ENCODE measurements at places on chromosomes 11 and 22.

GRCh38 chr11:41954034-41954433, 494.6 kb upstream of the LRRC4C start:
- DNase-seq, result no peak

DNA sequence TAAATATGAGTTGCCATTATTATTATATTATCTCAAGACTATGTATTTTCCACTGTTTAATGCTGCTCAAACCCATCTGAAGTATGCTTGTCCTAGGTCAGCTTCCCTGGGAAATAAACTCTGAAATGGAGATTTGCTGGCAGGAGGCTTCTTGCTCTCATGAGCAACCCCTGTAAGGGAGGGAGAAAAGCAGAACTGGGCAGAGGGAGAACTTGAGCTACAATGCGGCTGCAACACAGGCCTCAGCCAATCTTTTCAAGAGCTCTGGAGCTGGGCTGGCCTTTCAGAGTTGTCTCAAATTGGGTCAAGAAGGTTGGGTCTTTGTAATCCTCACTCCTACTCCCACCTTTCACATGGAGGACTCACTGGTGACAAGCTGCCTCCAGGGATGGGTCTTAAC, 412.6 kb downstream of the TENM4 start:
- DNase-seq, result no peak

DNA sequence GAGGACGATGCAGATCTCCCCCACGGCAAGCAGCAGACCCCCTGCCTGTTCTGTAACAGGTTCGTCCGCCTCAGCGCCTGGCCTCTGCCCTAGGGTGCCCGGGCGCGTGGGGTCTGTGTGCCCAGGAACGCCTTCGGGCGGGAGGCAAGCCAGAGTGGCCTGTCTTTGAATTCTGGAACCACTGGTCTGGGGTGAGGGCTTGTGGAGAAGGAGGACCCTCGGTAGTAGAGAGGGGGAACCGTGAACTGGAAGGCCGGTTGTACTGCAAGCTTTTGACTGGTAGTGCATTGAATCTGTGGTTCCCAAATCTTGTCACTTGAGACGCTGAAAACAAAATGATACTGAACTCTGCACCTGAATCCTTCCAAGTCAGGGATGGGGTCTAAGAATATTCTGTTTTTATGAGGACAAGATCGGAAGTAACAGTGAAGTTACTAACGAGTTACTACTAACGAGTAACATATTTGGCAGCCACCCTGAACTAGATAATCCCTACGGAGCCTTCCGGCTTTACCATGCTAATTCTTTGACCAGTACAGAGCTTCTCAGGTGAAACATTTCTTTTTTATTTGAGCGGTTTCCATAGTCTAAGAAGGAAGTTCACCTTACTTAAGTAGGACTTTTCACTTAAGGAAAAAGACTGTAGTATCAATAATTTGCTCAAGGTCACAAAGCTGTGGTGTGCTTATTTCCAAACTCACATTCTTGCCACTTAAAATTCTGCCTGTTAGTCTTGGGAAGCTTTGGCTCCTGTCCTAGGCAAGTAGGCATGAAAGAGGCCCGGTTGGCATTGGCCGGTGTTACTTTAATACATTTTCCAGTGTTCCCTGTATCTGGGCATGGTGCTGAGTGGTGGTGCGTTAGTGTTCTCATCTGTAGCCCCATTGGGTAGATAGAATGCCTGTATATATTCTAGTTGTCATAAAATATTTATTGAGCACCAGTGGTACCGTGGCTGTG, 860 bp downstream of the PRMT3 start:
- no peak for DNase-seq

DNA sequence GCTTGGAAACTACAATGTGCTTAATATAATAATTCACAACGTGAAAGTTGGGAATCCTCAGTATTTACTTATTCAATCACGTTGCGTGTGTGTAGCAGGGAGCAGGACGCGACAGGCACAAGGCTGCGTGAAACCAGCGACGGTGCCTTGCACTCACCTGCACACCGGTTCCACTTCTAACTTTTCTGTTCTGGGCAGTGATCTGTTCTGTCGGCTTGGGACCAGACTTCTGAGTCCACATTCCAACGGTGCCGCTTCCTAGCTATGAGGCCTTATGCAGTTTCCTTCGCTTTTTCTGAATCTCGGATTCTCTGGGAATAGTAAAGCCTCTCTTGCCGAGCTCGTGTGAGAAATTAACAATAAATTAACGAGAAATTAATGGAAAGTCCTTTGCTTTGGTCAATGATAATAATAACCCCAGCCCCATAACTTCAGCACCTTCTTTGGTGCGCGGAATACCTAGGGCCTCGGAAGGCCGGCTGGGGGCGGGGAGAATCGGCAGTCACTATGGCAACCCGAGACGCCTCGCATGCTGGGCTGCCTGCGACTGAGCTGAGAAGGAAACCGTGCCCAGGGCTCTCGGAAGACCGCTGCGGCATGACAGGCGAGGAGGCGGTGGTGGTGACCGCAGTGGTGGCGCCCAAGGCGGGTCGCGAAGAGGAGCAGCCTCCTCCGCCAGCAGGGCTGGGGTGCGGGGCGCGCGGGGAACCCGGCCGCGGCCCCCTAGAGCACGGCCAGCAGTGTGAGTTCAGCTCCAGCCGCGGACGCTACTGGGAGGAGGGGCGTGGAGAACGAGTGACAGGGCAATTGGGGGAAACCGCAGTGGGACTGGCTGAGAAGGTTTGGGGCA, at the start of gene C11orf97:
Gene C11orf97, plus strand, starts transcription at position 530 of the 850 bp plus-strand sequence. Its CDS starts 68 bp downstream, at position 598.
- DNase-seq, result peak; percentile 44

DNA sequence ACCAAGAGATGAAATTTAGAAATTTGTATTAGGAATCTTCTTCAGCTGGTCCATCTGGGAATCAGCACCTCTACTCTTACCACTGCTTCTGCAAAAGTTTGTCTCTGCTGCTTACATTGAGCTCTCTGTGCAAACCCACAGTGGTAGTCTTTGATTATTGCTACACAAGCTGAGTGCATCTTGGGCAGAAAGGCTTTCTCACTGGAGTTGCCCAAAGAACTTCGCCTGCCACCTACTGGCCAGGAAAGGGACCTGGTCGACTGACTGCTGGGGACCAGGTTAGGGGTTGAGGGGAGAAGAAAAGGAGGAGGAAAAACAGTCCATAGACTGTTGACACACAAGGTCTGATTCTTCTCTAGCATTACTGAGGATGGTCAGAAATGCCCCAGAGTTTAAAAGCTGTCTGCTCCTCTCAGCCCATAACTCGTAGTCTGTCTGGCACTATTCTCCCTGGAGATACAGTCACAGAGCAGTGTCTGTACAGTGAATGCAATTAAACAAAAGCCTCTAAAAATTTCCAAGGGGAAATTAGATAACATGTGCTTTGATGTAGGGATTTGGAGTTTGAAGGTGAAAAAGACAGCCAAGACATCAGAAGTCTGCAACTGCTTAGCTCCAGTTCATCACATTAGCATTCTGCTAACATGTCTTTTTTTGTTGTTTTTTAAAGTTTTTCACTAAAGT, 215.0 kb upstream of the CTSC start:
- peak; percentile 41 for DNase-seq

DNA sequence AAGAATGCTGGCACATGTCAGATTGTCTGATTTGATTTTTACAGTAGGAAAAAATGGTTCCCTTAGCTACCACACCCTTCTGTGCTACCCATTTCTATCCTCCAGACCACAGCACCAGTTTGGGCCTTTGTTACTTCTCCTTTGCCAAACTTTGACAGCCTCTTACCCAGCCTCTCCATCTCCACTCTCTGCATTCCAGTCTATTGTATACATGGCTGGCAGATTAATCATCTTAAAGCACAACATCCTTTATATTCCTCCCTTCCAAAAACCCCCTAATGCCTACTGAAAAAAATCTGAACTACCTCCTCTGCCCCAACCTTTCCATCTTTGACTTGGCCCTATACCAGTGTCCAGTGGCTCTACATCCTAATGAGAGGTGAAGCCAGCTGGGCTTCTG, 10.8 kb upstream of the PANX1 start:
- DNase-seq, result no peak
